Mammary epithelial cell (primary cell): ENCODE measurements at places on chromosomes 4 and X. TPM values are rescaled to one million over a fixed set of nuclear protein-coding genes. Genes with fewer than 3 reads are reported as not detected.

SPANXC gene
- polyA plus RNA-seq, result not detected

EDNRA gene
- 14.1 TPM for polyA plus RNA-seq

DNA sequence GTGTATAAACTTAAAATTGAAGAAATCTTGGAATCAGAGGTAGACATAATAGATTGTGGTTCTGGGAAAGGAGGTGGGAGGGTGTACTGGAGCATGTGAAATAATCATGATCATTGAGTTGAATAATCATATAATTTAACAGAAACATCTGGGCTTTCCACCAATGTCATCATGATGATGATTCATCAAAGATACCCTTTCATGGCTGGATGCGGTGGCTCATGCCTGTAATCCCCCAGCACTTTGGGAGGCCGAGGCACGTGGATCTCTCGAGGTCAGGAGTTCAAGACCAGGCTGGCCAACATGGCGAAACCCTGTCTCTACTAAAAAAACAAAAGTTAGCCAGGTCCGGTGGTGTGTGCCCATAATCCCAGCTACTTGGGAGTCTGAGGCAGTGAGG, 6.7 kb upstream of the RUFY3 start:
- no peak for DNase-seq

DNA sequence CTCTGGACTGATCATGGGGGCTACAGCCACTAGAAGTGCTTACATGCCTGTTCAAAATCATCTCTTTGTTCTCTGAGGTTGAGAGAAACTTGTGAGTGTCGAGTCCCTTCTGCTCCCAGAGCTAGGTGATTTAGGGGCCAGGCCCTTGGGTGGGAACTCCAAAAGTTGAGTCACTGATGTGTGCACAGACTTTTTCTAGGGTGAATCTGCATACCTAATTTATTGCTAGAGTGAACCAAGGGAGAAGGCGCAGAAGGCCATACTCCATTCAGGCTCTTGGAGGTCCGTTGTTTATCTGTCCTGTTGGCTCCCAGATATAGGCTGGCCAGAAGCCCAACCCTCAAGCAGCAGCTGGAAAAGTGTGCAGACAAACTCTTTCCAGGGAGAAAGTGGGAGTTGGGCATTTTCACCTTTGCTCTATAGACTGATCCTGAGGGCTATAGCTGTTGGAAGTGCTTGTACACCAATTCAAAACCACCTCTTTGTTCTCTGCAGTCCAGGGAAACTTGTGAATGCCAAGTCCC, 80.8 kb upstream of the ARX start:
- DNase-seq, result no peak

- no peak for DNase-seq
Observed at GRCh38 chr4:62342346-62342745, 1142.2 kb downstream of the ADGRL3 start.
